ENCODE measurements at places on chromosomes 7 and 10. TPM values are rescaled to one million over a fixed set of nuclear protein-coding genes. Genes with fewer than 3 reads are reported as not detected.

Gene SDK1
- 0.05 TPM for total RNA-seq

Gene TMEM270
- total RNA-seq: not detected

Gene ASB15
- not detected for total RNA-seq

Gene ANKRD30A
- not detected for total RNA-seq

Gene HMX3
- not detected for total RNA-seq

Gene GSDME
- total RNA-seq: 3.0 TPM

Gene VAX1
- not detected for total RNA-seq

Gene TMEM236
- not detected for total RNA-seq

Gene CPXM2
- not detected for total RNA-seq

Gene CHST15
- not detected for total RNA-seq

Gene MYH16
- not detected for total RNA-seq

Gene NUTM2E
- total RNA-seq: 0.13 TPM

Gene PPP1R3C
- not detected for total RNA-seq

Gene PAPOLB
- total RNA-seq: not detected

Gene ELOVL3
- not detected for total RNA-seq

Gene STMP1
- total RNA-seq: 22.2 TPM

Gene NKX2-3
- total RNA-seq: not detected

Gene RET
- total RNA-seq: 0.34 TPM

Gene PILRB
- 77.2 TPM for total RNA-seq

Gene SUN3
- not detected for total RNA-seq

Gene ANKRD2
- total RNA-seq: 0.26 TPM

Gene SUGCT
- total RNA-seq: 0.44 TPM

Gene PHKG1
- total RNA-seq: 1.7 TPM

Gene SEC61A2
- 9.7 TPM for total RNA-seq

Gene SPDYE5
- total RNA-seq: not detected

Gene ZNF438
- total RNA-seq: 2.3 TPM

Gene GRID2IP
- not detected for total RNA-seq

Gene SLC13A1
- not detected for total RNA-seq

Gene ENKUR
- total RNA-seq: not detected

Gene NPSR1
- total RNA-seq: not detected

Gene CALN1
- not detected for total RNA-seq

Gene DGKB
- not detected for total RNA-seq

Gene ZC3HAV1
- 122 TPM for total RNA-seq

Gene IDI2
- total RNA-seq: not detected

Gene TSPAN14
- 117 TPM for total RNA-seq

Gene GIMAP7
- total RNA-seq: 134 TPM

Gene HYAL4
- total RNA-seq: not detected

Gene FUOM
- 13.4 TPM for total RNA-seq

Gene ZPBP
- total RNA-seq: not detected

Gene SLC26A3
- not detected for total RNA-seq

Gene AKR1D1
- not detected for total RNA-seq

Gene NACAD
- 0.16 TPM for total RNA-seq

Gene FAM25G
- not detected for total RNA-seq

Gene DRGX
- not detected for total RNA-seq

Gene NUTM2A
- 0.29 TPM for total RNA-seq

Gene TFPI2
- total RNA-seq: not detected

Measured in activated CD8-positive, alpha-beta T cell treated with anti-CD3 and anti-CD28 coated beads, Interleukin-2, amount 10 ng/mL, durations not matched to agents 7 days and 5 days (primary cell).